ENCODE measurements at places on chromosomes 7 and 10. TPM values are rescaled to one million over a fixed set of nuclear protein-coding genes. Genes with fewer than 3 reads are reported as not detected.

Gene CPN1
- not detected for total RNA-seq

Gene BBIP1
- 27.1 TPM for total RNA-seq

Gene MIOS
- total RNA-seq: 37.6 TPM

Gene NXPH1
- total RNA-seq: not detected

Gene GJD4
- not detected for total RNA-seq

Gene C10orf105
- not detected for total RNA-seq

Gene ADAM22
- 3.6 TPM for total RNA-seq

Gene EBLN1
- total RNA-seq: not detected

Gene FGF8
- total RNA-seq: not detected

Gene CCDC126
- 18.7 TPM for total RNA-seq

Gene RET
- 2.2 TPM for total RNA-seq

Gene SLC35B4
- 14.4 TPM for total RNA-seq

Gene OR2A7
- 1.9 TPM for total RNA-seq

Gene FAM237B
- not detected for total RNA-seq
